ENCODE measurements at places on chromosomes 11 and 22. TPM values are rescaled to one million over a fixed set of nuclear protein-coding genes. Genes with fewer than 3 reads are reported as not detected.

The CCDC157 gene
- 1.8 TPM for total RNA-seq

The CECR2 gene
- total RNA-seq: 0.12 TPM

The C1QTNF4 gene
- total RNA-seq: not detected

The MRGPRE gene
- not detected for total RNA-seq

The CARD18 gene
- not detected for total RNA-seq

The H19 gene
- 0.72 TPM for total RNA-seq

The INS gene
- total RNA-seq: not detected

The FOLR2 gene
- not detected for total RNA-seq

The SPDYC gene
- total RNA-seq: not detected

The IFITM10 gene
- 4.3 TPM for total RNA-seq

The RTCB gene
- 74.9 TPM for total RNA-seq

The TENM4 gene
- total RNA-seq: 27.8 TPM

The SAA2 gene
- total RNA-seq: 0.20 TPM

The FAM227A gene
- total RNA-seq: 1.3 TPM

The SCUBE1 gene
- 9.2 TPM for total RNA-seq

The MS4A1 gene
- not detected for total RNA-seq

The OR51B4 gene
- total RNA-seq: not detected

The KDM4E gene
- total RNA-seq: not detected

The RBMXL2 gene
- not detected for total RNA-seq

The FADD gene
- 36.0 TPM for total RNA-seq

The C11orf87 gene
- total RNA-seq: not detected

The CABP4 gene
- not detected for total RNA-seq
